ENCODE measurements at places on chromosomes 7 and 10. TPM values are rescaled to one million over a fixed set of nuclear protein-coding genes. Genes with fewer than 3 reads are reported as not detected.

Gene GOLGA7B
- 0.44 TPM for total RNA-seq

Gene TMEM26
- total RNA-seq: not detected

Gene KIF5B
- total RNA-seq: 97.4 TPM

Gene ANKRD2
- total RNA-seq: not detected

Gene UCN3
- not detected for total RNA-seq

Gene CALHM3
- not detected for total RNA-seq

Gene CNNM1
- 0.16 TPM for total RNA-seq
